ENCODE measurements at places on chromosomes 7 and 10.

- peak; percentile 21 for DNase-seq
These were observed 61.7 kb downstream of the PWWP2B start for GRCh38 chr10:132458586-132459300.

GRCh38 chr10:79353000-79353406 lies 5.7 kb downstream of the PPIF start:
- DNase-seq, result no peak

DNA sequence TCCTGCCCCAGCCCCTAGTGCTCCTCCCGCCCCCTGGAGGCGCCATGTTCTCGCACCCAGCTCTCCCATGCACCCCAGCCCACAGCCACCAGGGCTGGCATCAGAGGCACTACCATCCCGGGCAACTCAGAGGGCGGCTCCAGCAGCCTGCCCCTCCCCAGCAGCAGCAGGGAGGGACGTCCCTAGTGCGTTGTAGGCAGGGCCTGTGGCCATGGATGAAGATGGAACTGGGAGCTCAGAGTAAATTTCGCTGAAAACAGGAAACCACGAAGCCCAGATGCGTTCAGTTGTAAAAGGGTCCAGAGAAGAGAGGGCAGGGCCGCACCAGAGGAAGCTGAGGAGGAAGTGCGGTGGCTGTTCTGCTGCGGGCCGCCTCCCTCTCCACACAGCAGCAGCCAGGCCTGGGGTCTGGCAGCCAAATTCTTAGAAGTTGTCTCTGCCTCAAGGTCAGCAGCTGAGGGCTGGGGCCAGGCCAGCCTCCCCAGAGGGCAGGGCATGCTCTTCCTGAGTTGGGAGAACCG lies 24.6 kb downstream of the VSIR start:
- peak; percentile 50 for DNase-seq

GRCh38 chr10:11195623-11196022 lies 178.0 kb downstream of the CELF2 start:
- no peak for DNase-seq

- no peak for DNase-seq
These were observed 6.4 kb downstream of the NFKB2 start for GRCh38 chr10:102401735-102402511.

DNA sequence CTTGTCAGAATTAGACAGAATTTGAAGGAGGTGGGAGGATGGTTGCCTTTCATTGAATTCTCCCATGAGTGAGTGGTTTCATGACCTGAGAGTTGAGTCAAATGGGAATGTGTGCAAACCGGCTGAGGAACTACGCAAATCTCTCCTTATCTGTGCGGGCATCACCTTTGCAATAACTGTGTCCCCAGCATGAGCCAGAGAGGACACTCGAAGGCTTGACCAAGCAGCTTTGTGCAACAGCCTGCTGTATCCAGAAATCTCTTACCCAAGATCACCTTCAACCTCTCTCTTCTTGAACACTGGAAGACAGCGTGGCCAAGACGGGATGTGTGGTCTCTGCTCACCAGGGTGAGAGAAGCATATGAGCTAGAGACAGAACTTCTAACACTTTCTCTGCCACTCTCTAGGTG lies 93.8 kb upstream of the IKZF1 start:
- no peak for DNase-seq

DNA sequence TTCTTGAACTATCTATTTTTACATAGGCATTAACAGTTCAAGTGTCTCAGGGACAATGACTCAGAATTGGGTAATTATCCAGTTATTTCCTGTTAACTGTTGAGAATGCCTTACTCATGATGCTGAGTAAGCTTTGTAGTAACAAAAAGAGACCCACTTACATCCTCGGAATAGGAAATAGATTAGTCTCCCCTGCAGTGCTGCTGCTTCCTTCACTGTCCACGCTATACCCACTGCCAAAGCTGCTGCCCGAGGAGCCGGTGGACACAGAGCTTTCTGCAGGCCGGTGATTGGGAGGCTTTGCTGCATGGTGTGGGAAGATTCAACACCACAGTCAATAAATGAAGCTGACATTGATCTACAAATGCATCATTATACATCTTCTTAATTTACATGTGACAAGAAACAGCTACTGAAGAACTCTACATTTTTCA lies 357.1 kb downstream of the PCLO start:
- DNase-seq, result peak; percentile 89

DNA sequence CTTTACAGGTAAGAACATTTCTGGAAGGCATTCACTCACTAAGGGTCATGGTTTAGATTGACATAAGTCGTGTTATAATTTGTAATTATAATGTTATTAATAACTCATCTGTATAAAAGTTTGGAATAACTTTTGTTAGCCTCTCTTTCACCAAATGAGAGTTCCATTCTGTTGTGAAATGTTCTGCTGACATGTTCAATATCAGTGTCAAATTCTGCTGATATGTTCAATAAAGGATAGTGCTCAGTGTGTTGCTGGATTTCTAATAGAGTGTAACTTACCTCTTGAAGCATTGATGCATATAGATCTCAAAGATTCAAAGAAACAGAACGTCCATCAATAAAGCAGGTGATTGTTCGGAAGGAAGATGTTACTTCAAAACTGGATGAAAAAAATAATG lies 30.6 kb downstream of the ANLN start:
- DNase-seq, result no peak

- DNase-seq, result no peak
These were observed 19.4 kb downstream of the ACSL5 start for GRCh38 chr10:112393341-112393740.

- DNase-seq, result no peak
These were observed 59.6 kb downstream of the BRI3 start for GRCh38 chr7:98341106-98341505.

DNA sequence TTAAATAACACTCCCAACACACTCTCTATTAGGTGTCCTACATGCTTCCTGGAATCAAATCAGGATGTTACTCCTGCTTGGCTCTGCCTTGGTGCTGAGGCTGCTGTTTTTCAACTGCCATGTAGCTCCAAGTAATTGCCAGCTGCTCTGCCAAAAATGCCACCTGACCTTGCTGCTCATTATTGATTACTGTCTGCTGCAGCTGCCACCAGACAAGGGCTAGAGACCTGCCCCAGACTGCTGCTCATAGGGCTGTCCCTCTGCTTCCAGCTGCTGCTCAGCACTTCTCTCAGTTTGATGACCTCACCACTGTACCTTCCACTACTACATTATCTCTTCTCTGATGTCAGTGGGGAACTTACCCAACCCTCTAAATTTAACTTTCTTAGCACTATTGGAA lies 102.5 kb downstream of the PCLO start:
- no peak for DNase-seq

- DNase-seq, result no peak
These were observed 6.4 kb upstream of the FIGNL1 start for GRCh38 chr7:50456371-50457123.

DNA sequence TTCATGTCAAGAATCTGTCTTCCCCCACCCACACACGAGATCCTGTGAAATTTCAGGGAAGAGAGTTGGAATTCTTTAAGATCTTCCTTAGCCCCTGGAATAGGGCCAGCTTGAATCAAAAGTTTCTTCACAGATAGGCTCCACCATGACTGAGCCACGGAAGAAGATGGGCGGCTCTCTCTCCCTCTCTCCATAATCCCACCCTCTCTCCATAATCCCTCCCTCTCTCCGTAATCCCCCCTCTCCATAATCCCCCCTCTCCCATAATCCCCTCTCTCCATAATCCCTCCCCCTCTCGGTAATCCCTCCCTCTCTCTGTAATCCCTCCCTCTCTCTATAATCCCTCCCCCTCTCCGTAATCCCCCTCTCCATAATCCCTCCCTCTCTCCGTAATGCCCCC lies 20.4 kb downstream of the SHH start:
- no peak for DNase-seq

GRCh38 chr7:151426904-151427704 lies 12.8 kb downstream of the CRYGN start:
- no peak for DNase-seq

DNA sequence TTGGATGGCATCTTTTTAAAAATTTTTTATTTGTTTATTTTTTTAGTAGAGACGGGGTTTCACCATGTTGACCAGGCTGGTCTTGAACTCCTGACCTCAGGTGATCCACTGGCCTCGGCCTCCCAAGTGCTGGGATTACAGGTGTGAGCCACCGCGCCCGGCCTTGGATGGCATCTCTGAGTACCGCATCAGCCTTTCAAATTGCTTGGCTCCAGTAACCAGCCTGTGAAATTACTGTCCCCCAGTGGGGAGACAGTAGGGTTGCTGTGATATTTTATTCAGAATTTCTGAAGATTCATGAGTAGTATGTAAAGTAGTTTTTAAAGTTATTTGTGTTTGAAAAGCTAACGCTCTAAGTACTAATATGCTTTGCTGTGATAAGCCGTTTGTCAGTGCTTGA lies 1.2 kb downstream of the NUB1 start:
- DNase-seq, result no peak

GRCh38 chr10:79424221-79425073 lies 21.0 kb downstream of the ZCCHC24 start:
- DNase-seq, result no peak
